Nucleus accumbens (tissue), 56 donors: ENCODE measurements at places on chromosomes 7 and 10.

- DNase-seq: no peak
Observed at GRCh38 chr10:97888641-97889262, 39.1 kb downstream of the GOLGA7B start.

GRCh38 chr7:6502886-6503285, 48.4 kb downstream of the GRID2IP start:
- no peak for DNase-seq

GRCh38 chr7:42931834-42932651, at the start of the genes MRPL32 and PSMA2:
TSS of gene MRPL32 (plus strand) at chr7:42932376. CDS start at chr7:42932387, 11 bp downstream.
TSS of gene PSMA2 (minus strand) at chr7:42932174. CDS start at chr7:42932158, 16 bp downstream.
- peak; percentile 94 for DNase-seq

- no peak for DNase-seq
Observed at GRCh38 chr7:70615066-70615606, 516.8 kb upstream of the GALNT17 start.

GRCh38 chr7:106965108-106965507, 79.4 kb upstream of the PRKAR2B start:
- no peak for DNase-seq

DNA sequence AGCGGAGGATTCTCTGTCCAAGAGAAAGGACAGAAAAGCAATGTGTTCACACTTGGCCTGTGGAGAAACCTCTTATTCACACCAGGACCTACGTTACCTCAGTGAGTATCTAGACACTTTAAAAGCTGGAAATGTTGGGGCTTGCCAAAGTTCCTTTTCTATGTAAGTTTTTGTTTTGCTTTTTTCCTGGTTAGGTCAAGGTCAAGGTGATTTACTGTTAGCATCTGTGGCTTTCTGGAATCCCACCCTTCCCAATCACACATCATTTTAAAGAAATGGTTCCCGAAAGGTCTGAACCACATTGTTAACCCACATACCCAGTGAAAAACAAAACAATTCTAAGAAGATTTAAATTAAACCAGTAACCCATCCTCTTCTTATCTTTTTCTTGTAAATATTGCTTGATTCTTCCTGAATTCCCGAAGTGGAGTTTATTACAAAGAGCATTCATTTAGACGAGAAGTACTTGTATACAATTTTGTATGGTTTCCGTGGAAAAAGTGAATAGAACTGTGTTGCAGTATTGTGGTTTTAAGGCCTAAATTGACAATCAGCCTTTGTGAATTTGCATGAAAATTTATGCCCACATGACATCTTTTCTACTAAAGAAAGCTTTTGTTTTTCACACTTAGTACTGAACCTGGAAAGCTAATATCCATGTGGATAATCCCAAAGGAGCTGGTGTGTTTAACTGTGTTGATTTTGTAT, 827.0 kb upstream of the IGFBP3 start:
- no peak for DNase-seq

DNA sequence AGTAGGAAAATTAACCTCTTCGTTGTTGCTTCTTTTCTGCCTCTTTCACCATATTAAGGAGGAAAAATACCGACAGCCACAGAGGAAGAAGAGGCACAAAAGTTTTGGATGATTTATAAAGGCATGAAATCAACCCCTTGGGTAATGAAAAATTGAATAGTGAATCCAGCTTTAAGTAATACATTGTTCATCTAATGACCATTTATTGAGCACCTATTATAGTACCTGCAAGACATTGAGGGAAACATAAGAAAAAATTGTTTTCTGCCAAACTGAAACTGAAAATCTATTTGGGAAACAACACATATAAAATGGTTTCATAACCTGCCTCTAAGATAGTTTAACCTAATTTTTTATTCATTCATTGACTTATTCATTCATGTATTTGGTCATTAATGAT, 8.2 kb downstream of the ECHDC3 start:
- DNase-seq: no peak

- no peak for DNase-seq
Observed at GRCh38 chr10:94043431-94043990, 49.8 kb downstream of the PLCE1 start.

- peak; percentile 76 for DNase-seq
Observed at GRCh38 chr7:74371381-74372341, 82.0 kb upstream of the GTF2IRD1 start.

- DNase-seq: no peak
Observed at GRCh38 chr7:40972426-40972825, 730.5 kb downstream of the INHBA start.

- DNase-seq: no peak
Observed at GRCh38 chr7:113891031-113891350, 27.8 kb downstream of the PPP1R3A start.

GRCh38 chr7:1909476-1909875, 239.4 kb downstream of the ELFN1 start:
- no peak for DNase-seq
